Choroid plexus epithelial cell (primary cell): ENCODE measurements at places on chromosomes 1 and 21.
A peak's percentile ranks its signal among the peaks of the same experiment; 100 is the strongest.

DNA sequence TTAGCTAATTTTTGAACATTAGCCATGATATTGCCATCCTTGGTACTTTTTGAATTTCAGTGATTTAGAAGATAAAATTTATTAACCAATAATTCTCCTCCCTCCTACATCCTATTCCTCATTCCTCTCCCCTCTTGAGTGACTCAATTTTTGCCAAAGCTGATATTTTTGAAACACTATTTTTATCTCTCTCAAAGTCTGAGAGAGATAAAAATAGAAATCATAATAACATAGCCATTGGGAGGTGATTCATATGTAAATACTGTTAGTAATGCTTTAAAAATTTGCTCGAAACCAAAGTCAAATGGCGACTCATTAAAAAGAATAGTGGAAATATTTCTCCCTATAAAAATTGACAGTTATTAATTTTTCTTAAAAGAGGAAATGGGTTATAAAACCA, 97.4 kb downstream of the PATJ start:
- DNase-seq: peak; percentile 70

DNA sequence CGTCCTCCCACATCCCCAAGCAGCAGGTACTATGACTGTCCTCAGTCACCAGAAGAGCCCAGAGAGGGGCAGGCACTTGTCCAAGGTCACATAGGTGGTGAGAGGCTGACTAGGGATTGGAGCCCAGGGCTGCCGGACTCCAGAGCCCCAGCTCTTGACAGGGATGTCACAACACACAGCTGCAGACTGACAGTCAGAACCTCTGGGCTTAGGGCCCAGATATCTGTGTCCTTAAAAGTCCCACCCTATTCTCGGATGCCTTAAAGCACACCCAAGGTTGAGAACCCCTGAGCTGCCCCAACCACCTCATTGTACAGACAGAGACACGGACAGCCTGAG, 622.9 kb downstream of the MATN1 start:
- DNase-seq: no peak

GRCh38 chr1:31161571-31161970, 78.1 kb downstream of the NKAIN1 start:
- no peak for DNase-seq

DNA sequence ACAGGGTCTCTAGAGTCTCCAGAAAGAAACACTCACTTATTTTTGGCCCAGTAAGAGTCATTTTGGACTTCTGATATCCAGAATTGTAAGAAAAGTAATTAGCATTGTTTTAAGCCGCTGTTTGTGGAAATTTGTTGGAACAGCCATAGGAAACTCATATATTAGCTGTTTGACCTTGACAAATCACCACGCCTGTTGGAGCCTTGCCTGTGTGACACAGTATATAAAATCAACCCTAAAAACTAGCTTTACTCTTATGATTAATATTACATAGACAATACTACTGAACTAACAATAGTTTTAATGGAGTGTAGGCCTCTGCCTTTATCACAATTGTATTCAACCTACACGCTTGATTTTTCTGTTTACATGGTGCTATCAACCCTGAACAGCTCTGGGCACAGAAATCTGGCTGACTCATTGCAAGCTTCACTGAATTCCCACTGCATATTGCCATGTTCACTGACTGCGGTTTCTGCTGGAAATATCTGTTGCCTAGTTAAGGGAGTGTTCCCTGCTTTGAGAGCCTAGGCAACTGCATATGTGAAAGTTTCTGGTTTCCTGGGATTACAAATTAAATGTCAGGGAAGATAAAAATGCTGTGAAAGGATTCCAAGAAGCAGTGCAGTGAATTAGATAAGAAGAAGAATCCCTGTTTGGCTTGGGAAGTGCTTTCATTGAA, 419.5 kb upstream of the DEPDC1 start:
- DNase-seq: peak; percentile 40

GRCh38 chr1:92768296-92768695, 16.6 kb downstream of the EVI5 start:
- no peak for DNase-seq

DNA sequence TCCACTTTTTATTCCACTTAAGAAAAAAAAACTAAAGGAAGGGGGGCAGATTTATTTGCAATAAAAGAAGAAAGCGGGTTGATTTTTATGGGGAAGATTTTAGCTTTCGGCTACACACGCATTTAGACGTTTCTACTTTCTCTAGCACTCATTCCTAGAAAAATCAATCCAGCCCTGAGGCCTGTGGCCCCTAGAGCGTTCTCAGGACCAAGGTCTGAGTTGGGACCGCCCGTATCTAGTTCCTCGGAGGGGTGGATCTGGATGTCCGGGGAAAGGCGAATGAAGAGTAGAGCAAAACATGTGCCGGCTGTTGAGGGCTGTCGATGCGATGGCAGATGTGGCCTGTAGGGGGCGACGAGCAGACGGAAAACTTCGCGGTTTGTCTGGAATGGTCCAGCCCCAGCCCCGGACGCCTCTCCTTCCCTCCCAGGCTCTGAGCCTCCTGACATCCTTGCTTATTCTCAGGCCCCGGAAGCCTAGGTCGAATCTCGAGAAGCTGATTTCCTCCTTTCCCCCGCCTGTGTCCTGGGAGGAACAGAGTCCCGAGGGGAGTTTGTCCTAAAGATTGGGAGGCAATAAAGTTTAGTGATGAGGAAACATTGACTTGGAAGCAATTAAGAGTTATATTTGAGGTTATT, 5.2 kb downstream of the FOXD3 start:
- DNase-seq: peak; percentile 67
